ENCODE measurements at places on chromosomes 11 and 22. TPM values are rescaled to one million over a fixed set of nuclear protein-coding genes. Genes with fewer than 3 reads are reported as not detected.

Gene CRY2
- polyA plus RNA-seq: 8.4 TPM

Gene NCR3LG1
- 5.2 TPM for polyA plus RNA-seq

GRCh38 chr11:88345408-88345807 is 7.9 kb upstream of the CTSC start:
- no peaks in the 10 kb centered on the region for H3K36me3 ChIP-seq
- no peak overlapping the region for H3K27ac ChIP-seq
- H3K27me3 ChIP-seq: no peaks in the 10 kb centered on the region
- H3K4me3 ChIP-seq: no peak overlapping the region
- peaks cover 2% of the 10 kb centered on the region for H3K4me1 ChIP-seq

Gene KCNJ11
- not detected for polyA plus RNA-seq

DNA sequence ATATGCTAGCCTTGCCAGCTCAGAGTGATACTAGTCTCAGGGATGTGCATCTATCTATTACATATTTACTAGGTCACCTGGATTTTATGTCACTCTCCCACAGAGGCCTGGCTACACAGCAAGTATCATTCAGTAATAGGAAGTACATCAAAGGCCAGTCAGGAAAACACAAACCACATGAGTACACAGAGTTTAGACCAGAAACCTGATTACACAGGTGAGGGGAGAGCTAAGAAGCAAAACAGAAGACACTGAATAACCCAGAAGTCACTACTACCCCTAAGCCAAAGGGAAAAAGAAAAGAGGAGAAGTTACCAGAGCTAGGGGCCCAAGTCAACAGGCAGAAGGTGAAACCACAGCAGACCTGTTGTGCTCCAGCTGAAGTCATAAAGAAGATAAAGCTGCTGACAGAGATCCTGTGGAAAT is 13.3 kb downstream of the LPXN start:
- H3K36me3 ChIP-seq: no peaks in the 10 kb centered on the region
- H3K27ac ChIP-seq: no peak overlapping the region
- no peaks in the 10 kb centered on the region for H3K4me1 ChIP-seq

- H3K27me3 ChIP-seq: no peaks in the 10 kb centered on the region
- DNase-seq: no peak
- H3K4me1 ChIP-seq: no peaks in the 10 kb centered on the region
- no peak overlapping the region for H3K27ac ChIP-seq
- H3K4me3 ChIP-seq: no peak overlapping the region
Observed at GRCh38 chr11:132539590-132540368, 992.5 kb downstream of the OPCML start.

DNA sequence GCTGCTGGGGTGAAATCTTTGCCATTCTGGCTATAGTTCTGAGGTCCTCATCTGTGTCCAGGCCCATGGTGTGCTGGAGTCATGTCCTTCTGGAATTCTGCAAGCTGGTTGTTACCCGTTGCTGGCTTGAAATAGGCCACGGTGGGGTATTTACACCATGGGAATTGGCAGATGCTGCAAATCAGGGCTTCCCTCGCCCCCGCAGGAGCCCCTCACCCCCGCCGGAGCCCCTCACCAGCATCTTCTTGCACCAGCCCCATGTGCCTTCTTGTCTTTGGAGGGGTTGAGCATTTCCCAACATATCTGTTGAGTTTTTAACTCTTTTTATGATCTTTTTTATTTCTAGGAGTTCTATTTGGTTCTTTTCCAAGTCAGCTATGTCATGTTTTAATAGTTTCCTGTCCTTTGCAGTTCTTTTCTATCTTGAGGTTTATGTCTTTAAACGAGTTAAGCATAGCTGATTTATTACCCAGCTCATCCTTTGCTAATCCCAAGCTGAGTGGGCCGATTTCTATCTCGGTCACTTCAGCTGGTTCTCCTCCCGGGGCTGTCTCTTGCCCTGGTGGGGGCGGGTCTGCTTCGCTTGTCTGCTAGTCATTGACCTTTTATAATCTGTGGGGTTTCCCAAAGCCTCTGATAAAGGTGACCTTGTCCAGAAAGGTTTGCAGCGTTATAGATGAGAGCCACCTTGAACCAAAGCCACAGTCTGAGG is 17.6 kb downstream of the ANO1 start:
- H3K4me1 ChIP-seq: no peaks in the 10 kb centered on the region
- no peak overlapping the region for H3K27ac ChIP-seq
- no peak overlapping the region for H3K4me3 ChIP-seq
- H3K27me3 ChIP-seq: peaks cover 5% of the 10 kb centered on the region
- no peaks in the 10 kb centered on the region for H3K36me3 ChIP-seq
